Pulmonary artery endothelial cell (primary cell): ENCODE measurements at places on chromosomes 13 and 19. TPM values are rescaled to one million over a fixed set of nuclear protein-coding genes. Genes with fewer than 3 reads are reported as not detected.

The ZNF737 gene
- 5.6 and 7.0 TPM in 2 replicates for total RNA-seq

The ATP1A3 gene
- 0.07 TPM in 1 of 2 replicates, not detected in the other for total RNA-seq

The FFAR2 gene
- not detected in 2 replicates for total RNA-seq

The NKPD1 gene
- 0.11 and 0.13 TPM in 2 replicates for total RNA-seq

The ZNF20 gene
- total RNA-seq = 2.7 and 3.7 TPM in 2 replicates

The ANKLE1 gene
- 1.3 and 3.0 TPM in 2 replicates for total RNA-seq

The COG6 gene
- 17.5 and 19.0 TPM in 2 replicates for total RNA-seq

The SULT2A1 gene
- not detected in 2 replicates for total RNA-seq

The ADAMTS10 gene
- total RNA-seq = 2.0 and 2.7 TPM in 2 replicates

- DNase-seq = no peak
Measured at GRCh38 chr13:19321222-19321621, 139.6 kb upstream of the TUBA3C start.

- DNase-seq = no peak
Measured at GRCh38 chr19:28705008-28705407, 507.9 kb downstream of the UQCRFS1 start.

- DNase-seq = peak; percentile 69
Measured at GRCh38 chr13:75135325-75135825, 346.6 kb downstream of the TBC1D4 start.

- DNase-seq = no peak
Measured at GRCh38 chr13:24050796-24051715, 109.5 kb upstream of the SPATA13 start.

- DNase-seq = no peak
Measured at GRCh38 chr13:45695198-45695730, 6.9 kb upstream of the CBY2 start.

GRCh38 chr13:90706631-90707030, 640.9 kb upstream of the MIR17HG start:
- DNase-seq = no peak

DNA sequence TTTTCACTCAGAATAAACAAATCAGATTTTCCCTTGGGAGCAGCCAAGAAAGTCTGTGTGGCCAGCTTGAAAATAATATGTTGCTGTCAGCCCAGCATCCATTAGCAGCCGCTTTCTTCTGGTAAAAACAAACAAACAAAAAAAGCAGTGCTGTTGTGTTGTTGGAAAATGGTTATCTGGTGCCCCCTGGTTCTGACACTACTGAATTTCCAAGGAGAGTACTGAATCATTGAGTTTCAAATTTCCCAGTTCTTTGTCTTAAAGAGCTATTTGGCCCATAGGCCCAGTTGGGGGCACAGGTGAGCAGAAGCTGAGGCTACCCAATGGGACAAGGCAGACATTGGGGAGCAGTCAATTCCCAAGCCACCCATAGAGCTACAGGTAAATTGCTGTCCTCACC, 995.9 kb downstream of the UQCRFS1 start:
- DNase-seq = no peak

DNA sequence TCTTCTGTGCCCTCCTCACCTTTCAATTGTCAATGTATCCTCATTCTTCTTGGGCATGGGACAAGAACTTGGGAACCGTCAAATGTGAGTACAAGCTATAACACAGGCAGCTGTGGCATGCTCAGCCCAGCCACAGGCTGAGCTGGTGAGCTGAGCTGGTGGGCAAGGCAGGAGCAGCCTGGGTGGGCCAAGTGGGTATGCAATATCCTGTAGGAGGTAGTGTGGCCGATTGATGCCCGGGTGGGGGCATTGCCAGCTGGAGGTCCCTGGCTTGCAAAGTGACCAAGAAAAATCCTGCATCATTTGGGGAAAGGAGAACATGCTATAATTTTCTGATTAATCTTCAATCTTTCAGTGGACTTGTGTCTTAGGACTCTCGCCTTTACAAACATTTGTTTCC, 507.2 kb upstream of the SLC10A2 start:
- DNase-seq = no peak

DNA sequence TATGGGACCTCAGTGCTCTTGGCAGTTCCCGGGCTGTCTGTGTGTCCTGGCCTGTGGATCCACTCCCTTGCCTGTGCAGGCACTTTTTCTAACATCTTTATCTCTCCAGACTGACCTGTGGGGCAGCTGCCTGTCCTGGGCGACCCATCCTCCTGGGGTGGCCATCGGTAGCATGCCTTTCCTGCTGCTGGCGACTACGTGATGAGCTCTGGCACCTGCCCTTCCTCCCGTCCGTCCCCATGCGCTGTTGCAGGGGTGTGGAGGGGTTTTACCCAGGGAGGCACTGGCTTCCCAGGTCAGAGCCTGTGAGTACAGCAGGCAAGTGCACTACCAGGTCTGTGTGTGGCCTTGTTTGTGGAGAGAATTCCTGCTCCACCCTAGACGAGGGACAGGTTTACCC, 93.3 kb downstream of the KDM4B start:
- no peak for DNase-seq

DNA sequence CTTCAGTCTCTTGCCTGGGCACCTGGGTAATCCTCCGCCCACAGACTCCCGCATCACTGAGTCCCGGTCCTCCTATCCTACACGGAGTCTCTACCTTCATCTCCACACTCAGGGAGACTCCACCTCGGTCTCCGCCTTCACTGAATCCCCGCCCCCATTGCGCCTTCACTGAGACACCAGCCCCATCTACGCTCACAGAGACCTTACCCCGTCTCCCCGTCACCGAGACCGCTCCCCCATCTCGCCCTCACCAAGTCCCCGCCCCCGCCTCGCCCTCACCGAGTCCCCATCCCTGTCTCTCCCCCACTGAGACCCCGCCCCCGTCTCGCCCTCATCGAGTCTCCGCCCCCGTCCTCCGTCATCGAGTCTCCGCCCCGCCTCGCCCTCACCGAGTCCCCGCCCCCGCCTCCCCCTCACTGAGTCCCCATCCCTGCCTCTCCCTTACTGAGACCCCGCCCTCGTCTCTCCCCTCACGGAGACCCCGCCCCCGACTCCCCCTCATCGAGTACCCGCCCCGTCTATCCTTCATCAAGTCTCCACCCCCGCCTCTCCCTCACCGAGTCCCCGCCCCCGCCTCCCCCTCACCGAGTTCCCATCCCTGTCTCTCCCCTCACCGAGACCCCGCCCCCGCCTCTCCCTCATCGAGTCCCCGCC, 23.1 kb upstream of the ZNF846 start:
- peak; percentile 90 for DNase-seq

- DNase-seq = no peak
Measured at GRCh38 chr13:102947745-102948405, 102.0 kb downstream of the ERCC5 start.

- DNase-seq = no peak
Measured at GRCh38 chr13:99990126-99990977, 8.8 kb downstream of the ZIC2 start.

DNA sequence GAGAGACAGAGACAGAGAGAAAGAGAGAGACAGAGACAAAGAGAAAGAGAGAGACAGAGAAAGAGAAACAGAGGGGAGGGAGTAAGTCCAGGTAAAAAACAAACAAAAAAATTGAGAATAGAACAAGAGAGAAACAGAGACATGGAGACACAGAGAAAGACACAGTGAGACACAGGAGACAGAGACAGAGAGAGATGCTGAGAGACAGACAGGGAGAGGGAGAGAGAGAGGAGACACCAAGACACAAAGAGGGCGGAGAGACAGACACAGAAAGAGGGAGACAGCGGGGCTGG, 5.8 kb upstream of the PROZ start:
- no peak for DNase-seq

- DNase-seq = no peak
Measured at GRCh38 chr13:31485651-31486051, 253.7 kb upstream of the RXFP2 start.

DNA sequence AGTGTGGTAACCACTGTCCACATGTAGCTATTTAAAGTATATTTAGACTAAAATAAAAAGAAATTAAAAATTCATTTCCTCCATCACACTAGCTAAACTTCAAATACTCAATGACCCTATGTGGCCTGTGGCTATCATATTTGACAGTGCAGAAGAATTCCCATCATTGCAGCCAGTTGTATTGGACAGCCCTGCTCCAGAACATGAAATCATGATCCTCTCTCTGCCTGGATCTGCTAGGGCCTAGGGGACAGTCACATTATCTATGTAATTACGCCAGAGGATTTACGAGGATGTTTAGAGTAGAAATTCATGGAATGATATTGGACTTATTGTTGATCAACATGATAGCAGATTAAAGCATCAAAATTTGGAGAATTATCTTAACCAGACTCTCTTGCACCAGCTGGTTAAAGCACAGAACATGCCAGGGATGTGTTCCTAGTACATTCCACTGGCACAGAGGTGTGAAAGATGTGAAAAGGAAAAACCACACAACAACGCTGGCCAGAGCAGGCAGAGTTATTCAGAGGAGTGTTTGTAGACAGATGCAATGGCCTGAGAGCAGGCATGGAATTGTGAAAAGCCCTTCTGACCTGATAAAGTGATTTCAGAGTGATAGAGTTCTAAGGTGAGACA, 108.9 kb upstream of the STARD13 start:
- DNase-seq = no peak

DNA sequence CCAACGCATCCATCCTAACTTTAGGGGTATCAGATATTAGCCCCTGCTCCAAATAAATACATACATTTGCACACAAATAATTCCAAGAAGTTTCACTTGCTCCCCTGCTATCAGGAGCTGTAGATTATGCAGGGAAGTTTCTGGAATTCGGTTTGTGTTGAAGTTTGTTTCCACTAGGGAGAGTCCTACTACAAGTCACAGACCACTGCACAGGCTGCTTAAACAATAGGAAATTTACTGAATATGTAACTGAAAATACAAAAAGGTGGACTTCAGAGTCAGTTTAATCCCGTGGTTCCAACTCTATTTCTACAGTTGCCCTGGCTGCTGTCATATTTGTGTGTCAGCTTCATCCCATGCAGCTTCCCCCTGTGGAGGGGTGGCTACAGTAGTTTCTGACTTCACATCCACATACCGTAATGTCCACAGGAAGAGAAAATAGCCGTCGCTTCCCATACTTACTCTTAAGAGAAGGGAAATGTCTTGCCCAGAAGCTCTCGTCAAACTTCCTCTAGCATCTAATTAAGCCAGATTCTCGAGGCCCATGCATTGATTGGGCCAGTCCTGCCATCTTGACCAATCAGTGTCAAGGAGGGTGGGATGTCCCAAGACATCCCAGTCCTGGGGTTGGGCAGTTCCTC, 286.6 kb downstream of the COG6 start:
- no peak for DNase-seq

DNA sequence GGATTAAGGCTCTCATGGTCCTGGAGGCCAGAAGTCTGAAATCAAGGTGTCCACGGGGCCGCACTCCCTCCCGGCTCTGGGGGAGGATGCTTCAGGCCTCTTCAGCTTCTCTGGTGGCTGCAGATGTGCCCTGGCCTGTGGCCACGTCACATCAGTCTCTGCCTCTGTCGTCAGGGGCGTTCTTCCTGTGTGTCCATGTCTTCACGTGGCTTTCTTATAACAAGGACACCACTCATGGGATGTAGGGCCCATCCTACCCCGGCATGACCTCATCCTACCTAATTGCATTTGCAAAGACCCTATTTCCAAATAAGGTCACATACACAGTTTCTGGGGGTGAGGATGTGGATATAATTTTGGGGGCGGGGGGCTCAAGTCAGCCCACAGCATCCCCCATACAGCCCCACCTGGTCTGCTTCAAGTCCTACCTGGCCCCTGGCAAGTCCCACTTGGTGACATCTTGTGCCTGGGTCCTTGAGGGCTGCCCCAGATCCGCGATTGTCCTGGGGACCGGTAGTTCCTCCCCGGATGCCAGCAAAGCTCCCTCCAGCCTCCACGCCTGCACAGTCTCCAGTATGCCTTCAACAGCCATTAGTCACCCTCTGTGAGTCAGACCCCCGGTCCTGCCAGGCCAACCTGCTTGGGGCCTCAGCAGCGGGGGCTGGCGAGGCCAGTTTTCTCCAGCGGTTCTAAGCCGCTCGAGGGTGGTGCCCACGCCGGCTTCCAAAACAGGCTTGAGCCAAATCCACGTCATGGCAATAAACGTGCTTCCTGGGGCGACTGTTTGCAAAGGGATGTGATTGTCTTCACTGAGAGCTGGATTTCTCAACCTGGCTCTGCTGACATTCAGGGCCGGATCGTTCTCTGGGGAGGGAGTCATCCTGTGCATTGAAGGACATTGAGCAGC, 32.2 kb downstream of the MYO9B start:
- DNase-seq = peak; percentile 87

DNA sequence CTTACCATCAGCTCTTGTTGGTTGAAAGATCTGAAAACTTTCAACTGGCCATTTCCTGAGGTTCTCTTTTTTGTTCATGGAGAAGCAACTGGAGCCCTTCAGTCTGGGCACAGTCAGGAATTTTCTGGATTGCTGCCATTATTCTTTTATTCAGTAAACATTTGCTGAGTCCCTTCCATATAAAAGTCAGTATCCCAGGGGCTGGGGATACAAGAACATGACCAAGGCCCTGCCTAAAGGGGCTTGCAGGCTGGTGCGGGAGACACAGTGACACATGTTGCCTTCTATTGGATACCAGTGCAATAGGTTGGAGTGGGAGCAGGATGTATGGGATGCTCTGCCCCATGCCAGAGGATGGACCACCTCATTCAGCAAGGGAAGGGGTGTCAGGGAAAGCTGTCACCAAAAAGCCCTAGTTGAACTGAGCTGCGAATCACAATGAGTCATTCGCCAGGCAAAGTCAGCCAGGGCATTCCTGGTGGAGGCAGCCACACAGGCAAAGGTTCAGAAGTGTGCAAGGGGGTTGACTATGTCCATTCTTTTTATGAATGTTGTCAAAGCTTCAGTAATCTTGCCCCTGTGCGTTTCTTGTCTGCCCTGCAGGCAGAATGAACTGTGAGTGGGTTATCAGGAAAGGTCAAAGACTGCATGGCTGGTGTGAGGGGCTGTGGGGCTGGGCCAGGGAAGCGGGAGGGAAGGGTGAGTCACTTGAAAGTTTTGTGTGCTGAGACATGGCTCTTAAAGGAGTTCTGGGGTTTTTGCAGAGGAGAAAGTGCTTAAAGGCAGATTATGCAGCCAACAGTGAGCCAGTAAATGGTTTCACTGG, 395.9 kb downstream of the KCNRG start:
- DNase-seq = peak; percentile 82
